CD8-positive, alpha-beta T cell (primary cell): ENCODE measurements at places on chromosomes 7 and 10.

GRCh38 chr7:133999178-133999577 lies 128.0 kb upstream of the LRGUK start:
- no peak for DNase-seq

GRCh38 chr7:6090738-6091505 lies 59.7 kb downstream of the ANKRD61 start:
- no peak for DNase-seq

DNA sequence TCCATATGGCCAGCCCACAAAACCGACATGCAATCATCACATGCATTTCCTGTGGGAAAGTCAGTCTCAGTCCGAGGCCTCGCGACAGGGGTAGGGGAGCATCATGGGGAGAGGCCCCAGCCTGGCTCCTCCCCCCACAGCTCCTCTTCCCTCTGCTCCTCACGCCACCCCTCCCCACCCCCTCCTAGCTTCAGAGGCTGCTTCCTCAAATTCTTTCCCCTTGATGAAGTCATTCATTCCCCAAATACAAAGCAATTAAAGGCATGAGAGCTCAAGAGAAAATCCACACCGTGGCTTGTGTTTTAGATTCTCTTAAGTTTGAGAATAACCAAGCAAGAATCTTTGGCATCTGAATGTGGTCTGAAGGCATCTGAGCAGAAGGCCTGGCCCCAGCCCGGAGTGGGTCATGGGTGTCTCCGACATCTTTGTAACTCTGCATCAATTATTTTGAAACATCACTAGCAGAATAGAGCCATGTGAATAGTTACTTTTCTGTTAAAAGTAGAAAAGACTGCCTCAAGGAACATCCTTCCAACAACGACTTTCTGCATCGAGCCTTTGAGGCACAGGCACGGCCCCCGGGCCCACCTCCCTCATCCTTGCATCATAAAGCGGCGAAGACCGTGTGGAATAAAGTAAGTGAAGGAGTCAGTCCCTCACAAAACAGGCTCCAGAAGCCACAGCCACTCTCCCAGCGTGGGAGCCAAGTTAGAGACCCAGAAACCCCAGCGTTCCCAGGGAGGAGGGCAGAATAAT lies 90.9 kb downstream of the DIP2C start:
- no peak for DNase-seq

GRCh38 chr7:94409200-94409948 lies 14.7 kb downstream of the COL1A2 start:
- no peak for DNase-seq

GRCh38 chr10:86234541-86235270 lies 131.9 kb downstream of the GRID1 start:
- DNase-seq, result no peak
